Activated T-helper 9 cell treated with anti-CD3 and anti-CD28 coated beads, Interleukin-2, amount 50 U/mL, for 16 hours (primary cell): ENCODE measurements at places on chromosomes 5 and 9.

DNA sequence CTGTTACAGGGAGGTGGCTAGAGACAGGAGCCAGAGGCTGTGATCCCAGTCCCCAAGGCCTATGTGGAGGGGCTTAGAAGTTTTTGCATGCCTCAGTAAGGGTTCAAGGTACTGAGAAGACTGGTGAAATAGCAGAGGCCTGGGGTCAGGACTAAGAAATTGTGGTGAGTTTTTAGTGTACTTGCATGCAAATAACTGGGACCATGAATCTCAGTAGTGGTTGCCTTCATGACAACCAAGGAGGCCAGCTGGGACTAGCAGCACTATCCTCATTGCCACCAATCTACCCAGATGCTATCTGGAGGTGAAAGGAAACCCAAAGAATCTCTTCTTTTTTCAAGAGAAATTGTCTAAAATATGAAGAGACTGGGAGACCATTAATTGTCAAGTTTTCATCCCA is 395.1 kb downstream of the CETN3 start:
- DNase-seq, result no peak

DNA sequence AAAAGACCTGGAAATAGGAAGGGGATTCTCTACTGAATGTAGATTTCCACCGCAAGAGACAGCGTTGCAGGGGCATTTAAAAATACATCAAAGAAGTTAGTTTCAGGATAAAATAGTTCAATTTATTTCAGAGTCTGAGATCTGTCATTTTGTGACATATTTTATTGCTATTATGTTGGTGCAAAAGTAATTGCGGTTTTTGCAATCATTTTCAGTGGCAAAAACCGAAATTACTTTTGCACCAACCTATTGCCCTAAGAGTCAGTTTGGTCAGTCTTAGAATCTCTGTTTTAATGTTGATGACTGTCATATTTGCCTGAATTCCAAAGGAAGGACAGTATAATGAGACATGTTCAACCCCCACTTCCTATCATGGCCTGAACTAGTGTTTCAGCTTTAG is 219.5 kb upstream of the CDH10 start:
- DNase-seq, result no peak

DNA sequence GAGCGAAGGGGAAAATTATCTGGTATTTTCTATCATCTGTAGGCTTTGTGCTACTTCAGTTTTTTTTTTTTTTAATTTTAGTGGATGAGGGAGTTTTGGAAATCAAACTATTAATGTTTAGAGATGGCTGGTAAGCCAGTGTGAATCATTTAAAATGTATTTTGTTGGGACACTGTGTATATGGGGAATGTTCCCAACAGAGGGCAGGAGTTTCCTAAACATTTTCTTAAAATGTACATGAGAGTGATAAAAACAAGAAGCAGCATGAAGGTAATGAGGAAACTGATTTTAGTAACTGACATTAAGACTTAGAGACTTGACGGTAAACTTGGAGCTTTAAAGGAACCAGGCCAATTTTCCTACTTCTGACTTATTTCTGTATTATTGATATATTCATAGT is 68.2 kb upstream of the ITGA2 start:
- no peak for DNase-seq

- no peak for DNase-seq
Measured at GRCh38 chr5:179153921-179154345, 93.8 kb downstream of the ZNF354C start.

DNA sequence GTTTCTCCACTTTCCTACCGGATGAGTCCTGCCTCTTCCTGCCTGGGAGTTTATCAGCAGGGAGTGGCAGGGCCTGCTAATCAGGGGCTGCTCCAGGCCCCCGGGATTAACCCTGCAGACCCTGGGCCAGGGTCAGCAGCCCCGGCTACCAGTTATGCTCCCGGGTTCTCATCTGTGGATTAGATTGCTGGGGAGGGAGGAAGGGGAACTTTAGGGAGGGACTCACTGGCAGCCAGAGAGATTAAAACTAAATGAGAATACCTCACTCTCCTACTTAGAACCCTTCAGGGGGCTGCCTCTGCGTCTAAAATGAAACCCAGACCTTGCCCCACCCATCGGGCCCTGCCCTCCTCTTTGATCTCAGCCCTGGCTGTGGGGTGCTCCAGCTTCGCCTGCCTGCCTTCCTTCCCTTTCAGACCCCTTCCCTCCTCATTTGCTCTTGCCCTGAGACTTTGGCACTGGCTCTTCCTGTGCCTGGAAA is 130.5 kb upstream of the HAND1 start:
- no peak for DNase-seq

GRCh38 chr5:27475063-27475462 is 436.7 kb upstream of the CDH9 start:
- DNase-seq, result no peak

GRCh38 chr5:56154732-56155484 is 78.2 kb downstream of the ANKRD55 start:
- no peak for DNase-seq
